ENCODE measurements at places on chromosomes 12 and 14.

DNA sequence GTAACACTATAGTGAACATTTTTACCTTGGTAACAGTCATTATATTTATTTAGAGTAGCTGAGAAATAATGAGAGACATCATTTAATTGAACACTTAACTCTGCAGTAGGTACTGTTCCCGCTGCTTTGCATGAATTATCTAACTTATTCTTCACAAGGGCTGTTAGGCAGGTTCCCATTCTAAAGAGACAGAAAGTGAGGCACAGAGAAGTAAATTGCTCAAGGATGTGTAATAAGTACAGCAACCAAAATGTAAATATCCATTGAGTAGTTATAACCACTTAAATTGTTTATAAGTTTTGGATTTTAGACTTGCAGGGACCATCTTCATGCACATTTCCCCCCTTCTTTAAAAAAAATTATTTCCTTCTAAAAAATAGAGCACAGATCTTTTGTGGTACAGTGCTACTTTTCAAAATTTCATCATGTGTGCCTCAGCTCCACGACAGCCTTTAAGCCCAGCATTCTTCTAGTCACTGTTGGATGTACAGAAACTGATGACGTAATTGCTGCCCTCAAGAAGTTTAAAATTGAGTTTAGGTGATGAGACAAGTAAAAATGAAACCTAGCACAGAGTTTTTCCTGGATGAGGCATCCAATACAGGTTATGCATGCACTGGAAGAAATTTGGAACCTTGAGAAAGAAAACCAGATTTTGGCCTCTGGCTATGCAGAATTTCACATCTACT lies 6.0 kb upstream of the MANSC4 start:
- no peak for DNase-seq

DNA sequence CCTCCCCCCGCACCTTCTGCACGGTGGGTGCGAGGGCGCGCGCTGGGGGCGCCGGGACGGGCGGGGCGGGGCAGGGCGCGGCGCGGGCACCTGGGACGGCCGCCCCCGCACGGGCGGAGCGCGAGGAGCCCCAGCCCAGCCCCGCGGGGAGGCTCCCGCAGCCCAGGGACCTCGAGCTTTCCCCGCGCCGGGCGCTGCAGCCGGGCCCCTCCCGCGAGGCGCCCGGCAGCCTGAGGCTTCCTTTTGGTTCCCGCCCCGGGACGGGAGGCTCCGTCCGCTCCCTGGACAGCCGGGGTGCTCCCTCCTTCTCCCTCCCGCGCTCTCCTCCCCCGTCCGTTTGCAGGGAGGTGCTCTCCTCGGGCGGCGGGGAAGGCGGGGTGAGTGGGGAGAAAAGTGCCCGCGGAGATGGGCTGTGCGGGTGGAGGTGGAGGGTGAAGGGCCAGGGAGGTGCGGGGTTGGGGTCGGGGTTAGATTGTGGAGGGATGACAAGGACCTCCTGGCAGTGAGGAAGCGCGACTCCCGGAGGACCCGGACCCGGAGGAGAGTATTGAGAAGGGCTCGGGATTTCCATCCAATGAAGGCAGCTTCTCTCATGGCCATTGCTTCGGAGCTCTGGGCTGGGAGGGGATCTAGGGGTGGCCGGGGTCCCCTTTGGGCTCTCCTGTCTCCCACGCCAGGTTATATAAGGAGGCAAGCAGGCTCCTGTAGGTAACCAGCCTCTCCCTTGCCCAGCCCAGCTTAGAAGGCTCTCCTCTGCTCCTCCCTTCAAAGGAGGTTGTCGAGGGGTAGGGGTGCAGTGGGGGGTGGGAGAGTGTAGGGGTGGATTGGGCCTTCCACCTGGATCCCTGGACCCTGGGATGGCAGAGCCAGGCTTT lies 645 bp downstream of the JDP2 start:
- DNase-seq, result peak; percentile 78

- no peak for DNase-seq
Observed at GRCh38 chr12:104285740-104286515, 17.6 kb upstream of the EID3 start.

- no peak for DNase-seq
Observed at GRCh38 chr12:101666052-101666728, 31.2 kb upstream of the CHPT1 start.

DNA sequence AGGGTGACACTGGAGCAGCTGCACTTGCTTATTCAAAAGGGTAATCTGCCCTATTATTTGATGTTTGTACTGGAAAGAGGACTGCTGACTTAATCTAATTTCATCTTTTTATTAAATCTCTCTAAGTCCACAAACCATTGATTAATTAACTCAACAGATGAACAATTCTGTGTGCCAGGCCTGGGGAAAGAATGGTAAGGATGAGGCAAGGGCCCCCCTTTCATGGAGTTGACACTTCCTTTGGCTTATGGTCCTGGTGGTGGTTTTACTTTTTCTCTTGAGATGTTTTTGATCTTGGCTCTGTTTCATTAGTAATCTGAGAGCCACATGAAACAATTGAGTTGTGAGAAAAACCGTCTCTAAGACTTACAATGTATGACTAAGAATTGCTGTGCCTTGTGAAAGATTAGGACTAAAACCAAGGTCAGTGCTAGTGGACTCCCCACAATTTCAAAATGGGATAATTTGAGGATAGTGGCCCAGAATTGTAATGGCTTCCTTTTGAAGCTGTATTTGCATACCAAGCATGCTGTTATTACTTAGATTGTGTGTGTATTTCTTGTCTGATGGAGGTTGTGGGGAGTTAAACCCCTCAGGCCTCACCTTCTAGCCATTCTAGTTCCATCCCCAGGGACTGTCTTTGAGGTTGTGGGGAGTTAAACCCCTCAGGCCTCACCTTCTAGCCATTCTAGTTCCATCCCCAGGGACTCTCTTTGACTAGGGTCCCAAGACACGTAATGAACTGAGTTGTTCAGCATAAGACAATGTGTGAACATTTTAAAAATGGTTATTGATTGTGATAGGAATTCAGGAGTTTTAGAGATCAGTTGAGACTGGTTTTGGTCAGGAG lies 52.5 kb upstream of the EVL start:
- no peak for DNase-seq

DNA sequence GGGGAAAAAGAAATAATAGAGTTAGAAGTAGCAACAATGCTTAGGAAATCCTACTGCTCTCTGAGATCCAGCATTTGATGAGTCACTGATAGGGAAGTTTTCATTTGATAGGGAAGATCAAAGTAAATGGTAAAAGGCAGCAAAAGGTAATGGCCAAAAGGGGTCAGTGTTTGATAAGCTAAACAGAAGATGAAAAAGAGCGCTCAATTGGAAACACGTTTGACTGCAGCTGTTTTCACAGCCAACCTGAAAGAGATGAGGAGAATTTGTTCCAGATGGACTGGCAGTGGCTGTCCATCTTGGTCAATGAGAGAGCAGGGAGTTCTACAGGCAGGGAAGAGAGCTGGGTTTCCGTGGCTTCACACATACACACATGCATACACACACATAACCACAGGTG lies 264.2 kb downstream of the TMEM132C start:
- no peak for DNase-seq

GRCh38 chr12:119432949-119433348 lies 98.4 kb downstream of the CCDC60 start:
- no peak for DNase-seq

DNA sequence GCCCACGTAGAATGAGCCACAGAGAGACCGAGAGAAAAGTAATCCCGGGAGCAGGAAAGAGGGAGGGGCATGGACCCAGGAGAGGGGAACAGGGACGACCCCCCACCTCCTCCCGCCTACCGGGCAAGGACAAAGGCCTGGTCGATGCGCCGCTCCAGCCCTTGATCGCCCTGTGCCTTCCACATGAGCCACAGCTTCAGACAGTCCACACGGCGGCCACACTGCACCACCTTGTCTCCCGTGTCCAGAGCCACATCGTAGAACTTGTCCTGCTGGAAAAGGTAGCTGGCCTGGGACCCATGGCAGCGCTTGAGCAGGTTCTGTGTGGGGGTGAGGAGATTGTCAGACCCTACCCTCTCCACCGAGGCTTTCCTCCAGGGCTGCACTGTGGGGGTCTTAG lies 20.5 kb upstream of the ZNF740 start:
- DNase-seq, result no peak

- peak; percentile 66 for DNase-seq
Observed at GRCh38 chr14:69013943-69014782, 35.1 kb upstream of the ACTN1 start.

DNA sequence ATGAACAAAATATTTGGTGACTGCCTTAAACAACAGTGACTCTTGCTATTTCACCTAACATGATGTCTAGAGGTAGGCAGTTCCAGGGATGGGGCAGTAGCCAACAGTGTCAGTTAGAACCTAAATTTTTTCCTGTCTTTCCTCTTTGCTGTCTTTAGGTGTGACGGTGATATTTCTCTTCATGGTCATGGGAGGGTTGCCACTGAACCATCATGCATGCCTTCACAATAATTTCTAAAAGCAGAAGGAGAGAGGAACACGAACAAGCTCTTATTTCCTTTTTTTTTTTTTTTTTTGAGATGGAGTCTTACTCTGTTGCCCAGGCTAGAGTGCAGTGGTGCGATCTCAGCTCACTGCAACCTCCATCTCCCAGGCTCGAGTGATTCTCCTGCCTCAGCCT lies 2.4 kb downstream of the CCDC63 start:
- no peak for DNase-seq

DNA sequence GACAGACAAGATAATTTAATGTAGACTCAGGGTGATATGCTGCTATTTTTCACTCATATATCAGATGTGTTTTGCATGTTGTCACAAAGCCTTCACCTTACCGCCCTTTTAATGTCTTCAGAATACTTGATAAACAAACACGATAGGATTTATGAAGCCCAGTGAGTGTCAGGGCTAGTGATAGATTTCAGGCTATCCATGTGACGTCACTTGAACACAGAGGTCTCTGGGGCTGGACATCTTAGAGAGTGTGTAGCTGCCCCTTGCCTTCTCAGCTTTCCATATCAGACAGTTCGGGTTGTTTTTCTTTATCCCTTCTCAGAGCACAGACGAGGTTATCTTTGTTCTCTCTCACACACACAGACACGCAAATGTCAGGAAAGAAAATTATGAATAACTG lies 105.3 kb upstream of the GSC start:
- no peak for DNase-seq

DNA sequence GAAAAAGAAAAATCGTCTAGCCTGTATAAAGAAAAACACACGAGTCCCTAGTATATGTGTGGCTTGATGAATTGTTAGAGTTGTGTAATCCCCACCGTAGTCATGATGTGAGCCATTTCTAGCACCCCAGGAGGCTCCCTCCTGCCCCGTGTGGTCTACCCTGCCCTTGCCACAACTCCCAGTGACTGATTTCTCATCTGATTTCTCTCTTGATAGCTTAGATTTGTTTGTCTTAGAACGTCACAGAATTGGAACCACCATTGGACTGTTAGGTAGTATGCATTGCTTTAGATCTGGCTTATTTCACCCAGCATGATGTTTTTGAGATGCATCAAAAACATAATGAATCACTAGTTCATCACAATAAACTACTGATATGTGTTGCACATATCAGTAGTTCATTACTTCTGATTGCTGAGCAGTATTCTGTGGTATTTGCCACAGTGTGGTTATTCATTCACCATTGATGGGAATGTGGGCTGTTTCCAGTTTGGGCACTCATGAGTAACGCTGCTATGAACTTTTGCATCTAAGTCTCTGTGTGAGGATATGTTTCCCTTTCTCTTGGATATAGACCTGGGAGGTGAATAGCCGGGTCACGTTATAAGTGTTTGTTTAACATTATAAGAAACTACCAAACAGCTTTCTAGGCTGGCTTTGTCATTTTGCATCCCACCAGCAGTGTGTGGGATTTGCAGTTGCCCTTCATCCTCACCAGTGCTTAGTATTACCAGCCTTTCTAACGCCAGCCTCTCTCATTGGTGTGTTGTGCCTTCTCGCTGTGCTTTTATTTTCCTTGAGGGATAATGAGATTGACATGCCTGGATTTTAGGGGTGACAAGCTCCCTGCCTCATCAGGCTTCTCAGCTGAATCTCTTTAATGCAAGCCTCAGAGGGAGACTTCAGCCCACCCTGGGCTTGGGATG lies 31.9 kb upstream of the NCOR2 start:
- DNase-seq, result no peak

DNA sequence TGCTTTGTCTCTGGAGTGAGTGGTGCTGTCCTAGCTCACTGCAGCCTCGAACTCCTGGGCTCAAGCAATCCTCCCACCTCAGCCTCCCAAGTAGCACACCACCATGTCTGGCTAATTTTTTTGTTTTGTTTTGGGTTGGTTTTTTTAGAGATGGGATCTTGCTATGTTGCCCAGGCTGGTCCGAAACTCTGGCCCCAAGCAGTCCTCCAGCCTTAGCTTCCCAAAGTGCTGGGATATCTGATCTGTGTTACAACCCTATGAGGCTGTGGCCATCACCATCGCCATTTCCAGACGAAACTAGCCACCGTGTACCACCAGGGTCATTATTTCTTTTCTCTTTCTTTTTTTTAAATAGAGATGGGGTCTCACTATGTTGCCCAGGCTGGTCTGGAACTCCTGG lies 2.6 kb downstream of the IL31 start:
- DNase-seq, result no peak

DNA sequence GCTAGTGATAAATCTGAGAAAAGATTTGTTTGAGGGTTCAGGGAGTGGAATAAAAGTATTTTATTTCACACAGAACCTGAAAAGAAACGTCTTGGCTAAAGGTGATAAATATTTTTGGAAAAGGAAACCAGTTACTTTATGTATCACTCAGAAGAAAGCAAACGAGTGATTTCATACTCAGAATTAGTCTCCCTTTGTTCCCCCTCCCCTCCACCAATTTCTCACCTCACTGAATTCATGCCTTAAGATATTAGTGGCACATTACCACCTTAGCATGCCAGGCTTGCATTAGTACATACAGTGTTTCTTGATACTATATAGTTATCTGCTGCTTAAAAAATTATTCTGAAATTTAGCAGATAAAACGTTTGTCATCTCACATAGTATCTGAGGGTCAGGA lies 28.2 kb downstream of the G2E3 start:
- no peak for DNase-seq

DNA sequence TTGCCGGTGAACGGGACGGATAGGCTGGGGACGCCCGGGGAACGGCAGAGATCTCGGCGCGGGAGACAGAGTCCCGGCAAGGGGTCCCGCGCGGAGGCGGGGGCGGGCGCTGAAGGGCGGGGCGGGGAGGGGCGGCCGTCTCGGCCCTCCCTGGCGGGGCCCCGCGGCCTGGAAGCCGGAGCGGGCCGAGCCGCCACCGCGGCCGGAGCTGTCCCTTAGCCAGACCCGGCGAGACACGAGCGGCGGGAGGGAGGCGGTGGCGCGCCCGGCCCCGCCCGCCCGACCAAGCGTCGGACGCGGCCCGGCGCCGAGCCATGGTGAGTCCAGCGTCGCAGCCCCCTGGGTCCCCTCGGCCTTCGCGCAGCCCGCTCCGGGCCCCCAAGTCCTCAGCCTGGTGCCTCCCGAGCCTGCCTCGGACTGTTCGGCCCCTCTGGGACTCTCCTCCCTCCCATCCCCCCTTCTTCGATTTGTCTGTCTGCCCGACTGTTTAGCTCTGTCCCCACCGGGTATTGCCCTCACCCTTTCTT lies at the start of gene ARHGEF40:
TSS of gene ARHGEF40 (plus strand) at position 222 of the 527 bp plus-strand sequence. CDS start at position 315, 93 bp downstream.
- DNase-seq, result peak; percentile 87
